ENCODE measurements at places on chromosomes 6 and 20.

- no peak overlapping the region for H3K4me3 ChIP-seq
- no peaks in the 10 kb centered on the region for H3K27me3 ChIP-seq
- H3K27ac ChIP-seq = no peak overlapping the region
- peaks cover 24% of the 10 kb centered on the region for H3K4me1 ChIP-seq
These were observed 20.3 kb downstream of the TTPAL start for GRCh38 chr20:44495802-44496481.

DNA sequence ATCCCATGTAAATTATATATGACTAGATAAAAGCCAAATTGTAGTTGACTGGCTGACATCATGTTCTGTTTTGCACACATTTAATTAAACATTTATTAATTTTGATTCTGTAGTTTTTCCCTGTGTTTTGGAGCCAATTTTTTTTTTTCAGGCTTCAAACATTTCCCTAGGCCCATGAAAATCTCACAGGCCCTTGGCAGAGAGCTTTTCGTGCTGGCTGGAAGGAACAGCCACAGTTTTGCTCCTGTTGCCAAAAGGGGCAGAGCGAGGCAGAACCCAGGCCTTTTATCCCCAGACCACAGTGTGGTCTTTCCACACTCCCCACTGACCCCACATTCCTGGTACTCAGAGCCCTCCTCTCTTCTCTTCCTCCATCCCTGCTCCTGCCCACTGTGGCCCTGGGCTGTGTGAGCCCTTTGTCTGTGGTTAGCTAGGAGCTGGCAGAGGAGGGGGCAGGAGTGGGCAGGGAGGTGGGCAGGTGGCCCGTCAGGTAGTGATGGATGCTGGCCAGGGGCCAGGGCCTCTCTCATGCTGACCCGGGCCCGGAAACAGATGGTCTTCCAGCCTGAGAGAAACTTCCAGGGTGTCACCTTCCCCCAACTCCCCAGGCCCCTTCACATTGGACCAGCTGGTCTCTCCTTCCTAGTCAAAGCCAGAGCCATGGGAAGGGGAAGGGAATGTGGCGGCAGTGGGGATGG, 19.4 kb upstream of the CCM2L start:
- no peak for DNase-seq
- no peak overlapping the region for H3K4me3 ChIP-seq
- peaks cover 34% of the 10 kb centered on the region for H3K27me3 ChIP-seq
- no peaks in the 10 kb centered on the region for H3K36me3 ChIP-seq
- H3K27ac ChIP-seq = no peak overlapping the region

DNA sequence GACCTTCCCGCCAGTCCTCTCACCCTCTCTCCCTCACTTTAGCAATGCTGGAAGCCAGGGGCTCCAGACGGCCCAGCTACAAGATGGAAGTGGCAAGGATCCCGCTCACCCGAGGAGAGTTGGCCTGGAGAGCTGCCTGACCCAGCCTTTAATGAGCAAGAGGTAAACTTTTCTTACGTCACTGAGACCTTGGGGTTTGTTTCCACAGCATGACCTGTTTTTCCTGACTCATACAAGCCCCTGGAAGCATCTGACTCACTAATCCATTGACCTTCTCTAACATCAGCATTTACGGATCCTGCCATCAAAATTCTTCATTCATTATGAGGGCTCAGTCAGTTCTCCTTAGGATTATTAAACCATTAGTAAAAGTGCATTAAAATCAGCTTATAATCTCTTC, 120.4 kb downstream of the MYLK4 start:
- no peak for DNase-seq
- H3K4me3 ChIP-seq = no peak overlapping the region
- H3K27ac ChIP-seq = no peak overlapping the region

GRCh38 chr6:22364306-22364705, 67.5 kb upstream of the PRL start:
- no peak overlapping the region for H3K4me3 ChIP-seq
- no peaks in the 10 kb centered on the region for H3K27me3 ChIP-seq
- H3K27ac ChIP-seq = no peak overlapping the region

GRCh38 chr6:161079566-161080262, 88.1 kb downstream of the MAP3K4 start:
- no peak for DNase-seq
- no peaks in the 10 kb centered on the region for H3K27me3 ChIP-seq
- H3K4me1 ChIP-seq = peaks cover 7% of the 10 kb centered on the region
- no peak overlapping the region for H3K4me3 ChIP-seq
- peaks cover 15% of the 10 kb centered on the region for H3K36me3 ChIP-seq

DNA sequence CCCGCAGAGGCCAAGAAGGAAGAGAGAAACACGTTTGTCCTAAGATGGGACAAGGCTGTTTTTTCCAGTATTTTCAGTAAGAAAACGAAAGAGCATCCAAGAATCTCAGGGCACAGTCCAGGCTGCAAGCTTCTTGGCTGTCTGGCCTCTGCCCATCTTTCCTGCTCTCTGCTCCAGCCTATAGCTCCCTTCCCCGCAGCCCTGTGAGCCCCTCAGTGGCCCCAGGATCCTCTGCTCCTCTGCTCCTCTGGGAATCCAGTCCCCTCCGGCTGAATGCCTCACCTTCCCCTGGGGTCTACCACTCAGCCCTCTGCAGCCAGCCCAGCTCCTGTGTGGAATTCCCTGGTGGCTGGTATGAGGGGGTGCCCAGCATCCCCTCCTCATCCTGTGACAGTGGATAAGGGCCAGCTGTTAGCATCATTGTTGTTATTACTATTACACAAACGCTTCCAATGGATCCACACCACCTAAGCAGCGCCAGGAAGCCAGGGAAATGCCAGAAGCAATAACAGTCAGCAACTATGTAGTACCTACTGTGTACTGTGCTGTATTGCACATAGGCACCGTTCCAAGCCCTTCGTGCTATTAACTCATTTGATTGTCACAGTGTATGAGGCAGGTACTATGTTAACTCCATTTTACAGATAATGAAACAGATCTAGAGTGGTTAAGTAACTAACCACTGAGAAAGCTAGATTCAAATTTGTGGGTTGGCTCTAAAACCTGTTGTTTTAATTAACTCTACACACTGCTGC, 60.3 kb upstream of the PTPN1 start:
- H3K4me3 ChIP-seq = no peak overlapping the region
- H3K27ac ChIP-seq = no peak overlapping the region
- peaks cover 91% of the 10 kb centered on the region for H3K27me3 ChIP-seq
- no peaks in the 10 kb centered on the region for H3K36me3 ChIP-seq
- H3K4me1 ChIP-seq = peaks cover 13% of the 10 kb centered on the region
- DNase-seq = no peak

DNA sequence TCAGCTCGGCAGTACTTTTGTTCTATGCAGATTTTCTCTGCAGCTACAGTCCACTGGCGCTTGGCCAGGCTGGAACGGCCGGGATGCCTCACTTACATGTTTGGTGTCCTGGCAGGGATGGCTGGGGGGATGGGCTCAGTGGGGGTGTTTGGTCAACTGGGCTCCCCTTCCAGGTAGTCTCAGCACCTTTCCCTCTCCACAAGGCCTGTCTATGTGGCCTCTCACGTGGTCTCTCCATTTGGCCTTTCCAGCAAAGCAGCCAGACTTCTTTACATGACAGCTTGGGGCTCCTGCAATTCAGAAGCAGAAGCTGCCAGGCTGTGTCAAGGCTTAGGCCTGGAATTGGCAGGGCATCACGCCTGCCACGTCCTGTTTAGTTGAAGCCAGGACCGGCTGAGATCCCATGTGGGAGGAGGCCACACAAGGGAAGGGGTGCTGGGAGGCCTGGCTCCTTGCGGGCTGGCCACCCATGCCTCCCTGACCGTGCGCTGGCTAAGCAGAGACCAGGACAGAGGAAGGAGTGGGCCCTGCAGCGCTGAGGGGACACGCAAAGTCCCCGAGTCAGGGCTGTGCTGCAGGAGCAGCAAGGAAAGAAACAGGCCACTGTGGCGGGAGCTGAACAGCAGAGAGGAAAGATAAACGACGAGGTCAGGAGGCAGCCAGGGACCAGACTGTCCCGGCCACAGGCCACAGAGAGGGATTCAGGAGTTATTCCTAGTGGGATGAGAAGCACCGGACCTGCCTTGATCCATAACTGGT, 38.9 kb downstream of the MGME1 start:
- DNase-seq = no peak
- no peaks in the 10 kb centered on the region for H3K36me3 ChIP-seq
- no peaks in the 10 kb centered on the region for H3K4me1 ChIP-seq
- no peak overlapping the region for H3K27ac ChIP-seq

GRCh38 chr6:146598772-146599405, at the start of gene ADGB:
TSS of gene ADGB (plus strand) at chr6:146598972. CDS start at chr6:146599041, 69 bp downstream.
- no peak within 1 kb of the TSS for H3K27ac ChIP-seq
- peak within 1 kb of the TSS; percentile 3 for H3K4me3 ChIP-seq
- peaks cover 5% of the 10 kb centered on the region for H3K4me1 ChIP-seq
- no peaks in the 10 kb centered on the region for H3K27me3 ChIP-seq
- no peak for DNase-seq

GRCh38 chr6:34543421-34543820, 12.7 kb downstream of the SPDEF start:
- H3K27ac ChIP-seq = no peak overlapping the region
- DNase-seq = no peak
- H3K36me3 ChIP-seq = no peaks in the 10 kb centered on the region
- no peaks in the 10 kb centered on the region for H3K27me3 ChIP-seq
- no peaks in the 10 kb centered on the region for H3K4me1 ChIP-seq

GRCh38 chr20:10115021-10115420, 80.2 kb downstream of the ANKEF1 start:
- no peaks in the 10 kb centered on the region for H3K36me3 ChIP-seq
- H3K4me1 ChIP-seq = no peaks in the 10 kb centered on the region

DNA sequence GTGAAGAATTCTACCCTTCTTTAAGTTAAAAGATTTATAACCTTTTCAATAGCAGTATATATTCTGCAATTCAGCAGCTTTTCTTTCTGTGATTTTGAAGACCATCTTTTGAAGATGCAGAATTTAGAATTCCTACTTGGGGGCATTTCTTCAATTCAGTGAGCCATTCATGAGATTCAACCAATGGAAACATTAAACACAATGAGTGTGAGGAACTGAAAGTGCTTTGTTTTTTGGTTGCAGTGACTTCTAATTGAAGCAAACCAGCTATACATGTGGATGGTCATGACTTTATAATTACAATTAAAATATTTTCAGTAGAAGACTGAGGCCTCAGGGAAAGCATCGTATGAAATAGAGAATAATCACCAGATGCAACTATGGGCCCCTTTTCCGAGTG, 108.3 kb downstream of the CARMIL1 start:
- H3K27ac ChIP-seq = peak overlapping the region; percentile 4
- H3K4me1 ChIP-seq = peaks cover 6% of the 10 kb centered on the region
- H3K4me3 ChIP-seq = no peak overlapping the region
- no peaks in the 10 kb centered on the region for H3K27me3 ChIP-seq

GRCh38 chr20:48178633-48179032, 393.4 kb upstream of the SULF2 start:
- H3K27ac ChIP-seq = no peak overlapping the region
- H3K4me1 ChIP-seq = no peaks in the 10 kb centered on the region
- no peak overlapping the region for H3K4me3 ChIP-seq
- DNase-seq = no peak
- peaks cover 44% of the 10 kb centered on the region for H3K27me3 ChIP-seq

DNA sequence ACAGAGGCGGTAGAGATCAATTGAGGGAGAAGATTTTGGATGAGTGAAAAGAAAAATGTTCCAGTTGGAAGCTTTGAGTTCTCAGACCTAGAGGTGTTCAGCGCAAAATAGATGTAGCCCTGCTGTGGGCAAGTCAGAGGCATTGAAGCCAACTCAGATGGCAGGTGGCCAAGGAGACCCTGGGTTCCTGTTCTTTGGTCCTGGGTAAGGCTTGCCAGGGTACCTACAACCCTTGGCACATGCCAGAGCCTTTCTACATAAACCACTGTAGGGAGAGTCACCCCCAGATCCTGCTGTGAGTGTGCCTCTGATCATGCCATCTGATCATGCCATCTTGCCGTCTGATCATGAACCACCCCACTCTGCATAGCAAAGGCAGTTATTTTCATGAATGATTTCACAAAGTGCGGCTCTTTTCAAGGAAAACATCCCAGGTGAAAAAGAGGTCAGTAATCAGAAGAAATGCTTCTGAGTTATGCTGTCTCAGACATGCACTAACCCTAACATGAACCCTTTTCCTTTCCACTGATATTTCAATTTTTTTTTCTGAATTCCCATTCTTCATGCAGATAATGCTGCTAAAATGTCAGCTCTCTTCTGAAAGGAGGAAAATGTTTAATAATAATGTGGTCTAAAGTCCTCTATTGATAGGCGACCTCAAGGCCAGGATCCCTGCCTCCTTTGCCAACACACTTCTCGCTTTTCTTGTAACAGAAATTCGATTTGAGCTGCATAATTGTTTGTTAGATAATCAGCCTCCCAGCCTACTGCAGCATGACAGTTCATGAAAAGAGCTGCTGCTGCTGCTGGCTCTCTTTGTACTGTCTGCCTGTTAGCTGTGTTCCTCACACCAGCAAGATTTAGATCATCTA, 153.6 kb downstream of the MTHFD1L start:
- H3K27ac ChIP-seq = no peak overlapping the region
- peaks cover 8% of the 10 kb centered on the region for H3K4me1 ChIP-seq
- H3K4me3 ChIP-seq = no peak overlapping the region
- H3K36me3 ChIP-seq = peaks cover 6% of the 10 kb centered on the region

DNA sequence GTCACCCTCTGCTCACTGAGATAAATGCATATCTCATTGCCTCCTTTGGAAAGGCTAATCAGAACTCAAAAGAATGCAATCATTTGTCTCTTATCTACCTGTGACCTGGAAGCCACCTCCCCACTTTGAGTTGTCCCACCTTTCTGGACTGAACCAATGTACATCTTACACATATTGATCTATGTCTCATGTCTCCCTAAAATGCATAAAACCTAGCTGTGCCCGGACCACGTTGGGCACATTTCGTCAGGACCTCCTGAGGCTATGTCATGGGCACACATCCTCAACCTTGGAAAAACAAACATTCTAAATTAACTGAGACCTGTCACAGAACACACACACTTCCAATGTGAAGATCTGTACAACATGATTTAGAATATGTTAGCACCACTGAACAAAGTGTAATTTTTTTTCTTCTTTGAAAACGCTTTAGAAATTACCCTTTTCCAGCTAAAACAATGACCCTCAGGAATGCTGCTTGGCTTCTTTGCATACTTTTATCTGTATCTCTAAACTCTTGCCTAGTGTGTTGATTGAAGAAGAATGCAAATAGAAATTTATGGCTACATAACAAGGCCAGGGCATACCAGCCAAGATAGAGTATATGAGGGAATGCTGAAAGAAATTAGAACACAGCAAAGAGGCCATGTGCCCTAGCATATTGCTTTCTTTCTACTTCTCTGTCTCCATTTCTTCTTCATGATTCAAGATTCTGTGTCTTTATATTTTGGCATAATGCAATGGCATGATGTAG, 84.6 kb upstream of the DST start:
- DNase-seq = no peak
- no peaks in the 10 kb centered on the region for H3K4me1 ChIP-seq
- H3K4me3 ChIP-seq = no peak overlapping the region
- no peaks in the 10 kb centered on the region for H3K27me3 ChIP-seq
- no peaks in the 10 kb centered on the region for H3K36me3 ChIP-seq

DNA sequence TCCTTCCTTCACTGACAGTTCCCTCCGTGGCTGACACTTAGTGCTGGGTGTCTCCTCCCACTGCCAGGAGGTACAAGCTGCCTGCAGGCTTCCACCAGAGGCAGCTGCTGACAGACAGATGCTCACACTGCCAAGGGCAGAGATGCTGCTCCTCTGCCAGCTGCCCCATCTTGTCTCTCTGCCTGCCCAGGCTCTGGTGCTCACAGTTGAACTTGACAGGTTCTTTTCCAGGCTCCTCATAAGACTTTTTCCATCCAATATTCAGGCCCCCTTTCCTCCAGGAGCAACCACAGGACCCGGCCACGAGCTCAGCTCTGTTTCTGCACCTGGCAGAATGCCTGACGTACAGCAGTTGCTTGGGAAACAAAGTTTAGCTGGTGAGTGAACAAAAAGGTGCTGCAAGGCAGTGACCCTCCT, 79.8 kb downstream of the PSMB1 start:
- no peak for DNase-seq
- no peak overlapping the region for H3K27ac ChIP-seq
- H3K36me3 ChIP-seq = no peaks in the 10 kb centered on the region

GRCh38 chr20:1945660-1946059, 48.2 kb downstream of the PDYN start:
- no peak overlapping the region for H3K4me3 ChIP-seq
- no peaks in the 10 kb centered on the region for H3K36me3 ChIP-seq
- no peaks in the 10 kb centered on the region for H3K4me1 ChIP-seq
- no peak overlapping the region for H3K27ac ChIP-seq

Data from central memory CD8-positive, alpha-beta T cell (primary cell).